Activated naive CD4-positive, alpha-beta T cell (primary cell): ENCODE measurements at places on chromosomes 16 and 17.
A peak's percentile ranks its signal among the peaks of the same experiment; 100 is the strongest.

DNA sequence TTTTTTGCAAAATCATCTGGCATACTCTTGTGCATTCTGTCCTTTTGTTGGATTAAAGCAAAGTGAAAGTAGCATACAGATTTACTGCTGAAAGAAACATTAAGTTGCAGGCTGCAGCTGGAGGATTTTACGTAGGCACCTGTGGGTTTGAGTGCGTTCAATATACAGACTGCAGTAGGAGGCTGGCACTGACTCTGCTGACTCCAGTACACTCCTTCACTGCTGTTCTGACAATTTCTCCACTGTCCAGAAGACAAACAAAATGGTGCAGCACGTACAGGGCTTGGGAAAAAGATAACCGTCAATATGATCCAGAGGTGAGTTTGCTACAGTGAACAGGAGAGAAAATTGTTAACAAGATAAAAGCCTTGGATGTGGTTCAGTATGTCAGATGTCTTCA, 73.3 kb downstream of the TANC2 start:
- DNase-seq: no peak

- DNase-seq: no peak
Measured at GRCh38 chr17:70123193-70123592, 46.1 kb upstream of the KCNJ2 start.

DNA sequence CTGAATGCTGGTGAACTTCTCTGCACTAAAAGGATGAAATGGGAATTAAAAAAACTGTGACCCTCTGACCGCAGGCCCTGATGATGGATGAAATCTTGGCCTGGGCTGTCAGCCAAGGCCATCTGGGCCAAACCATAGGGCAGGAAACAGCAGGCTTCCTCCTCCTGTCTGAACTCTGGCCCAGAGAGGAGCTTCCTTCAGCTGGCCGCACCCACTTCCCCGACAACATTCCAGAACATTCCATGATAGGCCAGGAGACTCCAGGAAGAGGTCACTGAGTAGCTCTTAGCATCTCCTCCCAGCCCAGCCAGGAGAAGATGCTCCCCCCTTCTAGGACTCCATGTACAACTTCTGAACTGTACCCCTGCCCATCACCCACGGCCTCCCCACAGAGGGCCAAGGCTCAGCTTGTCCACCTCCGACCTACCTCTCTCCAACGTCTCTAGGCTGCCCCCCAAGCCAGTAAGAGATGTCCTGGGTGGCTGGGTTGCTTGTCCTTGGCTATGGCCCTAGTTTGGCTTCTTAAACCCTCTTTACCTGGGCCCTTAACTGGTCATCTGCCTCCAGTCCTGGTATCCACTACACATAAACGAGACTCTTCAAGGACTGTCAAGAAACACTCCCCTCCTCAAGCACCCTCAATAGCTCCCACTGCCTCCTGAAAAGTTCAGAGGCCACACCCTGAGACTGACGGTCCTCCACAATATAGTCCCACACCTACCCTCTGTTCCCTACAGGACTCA, 1.7 kb downstream of the RPH3AL start:
- no peak for DNase-seq

- no peak for DNase-seq
Measured at GRCh38 chr16:50038756-50039529, 13.9 kb downstream of the CNEP1R1 start.

DNA sequence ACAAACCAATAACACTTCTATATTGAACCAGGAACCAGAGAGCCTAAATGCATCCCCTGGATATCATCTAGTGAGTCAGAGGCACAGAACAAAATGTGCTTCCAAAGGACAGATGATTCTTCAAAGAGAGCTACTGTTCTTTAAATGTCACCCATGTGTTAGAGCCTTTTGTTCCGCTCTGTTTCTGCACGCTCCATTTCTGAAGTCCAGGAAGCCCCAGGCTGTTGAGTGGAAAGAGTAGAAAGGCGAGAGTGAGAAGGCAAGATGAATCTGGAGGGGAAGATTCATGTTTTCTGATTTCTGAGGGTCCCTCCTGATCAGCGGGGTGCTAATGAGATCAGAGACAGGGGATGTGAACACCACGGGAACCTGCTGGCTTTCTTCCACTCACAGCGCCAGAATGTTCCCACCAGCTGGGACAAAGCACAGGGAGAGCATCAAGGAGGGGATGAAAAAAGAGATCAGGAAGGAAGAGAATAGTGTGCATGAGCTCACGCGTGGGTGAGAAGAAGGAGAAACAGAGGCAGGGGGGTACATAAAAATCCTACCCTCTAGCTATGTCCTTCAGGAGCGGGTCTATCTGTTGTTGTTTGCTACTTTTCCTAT, 559.9 kb upstream of the HSBP1 start:
- no peak for DNase-seq

GRCh38 chr17:48544349-48545021, 424 bp downstream of the HOXB2 start:
- DNase-seq: no peak

GRCh38 chr16:65283181-65283651, 161.4 kb upstream of the CDH11 start:
- DNase-seq: no peak

GRCh38 chr16:69469807-69470561, 45.6 kb downstream of the CYB5B start:
- no peak for DNase-seq

DNA sequence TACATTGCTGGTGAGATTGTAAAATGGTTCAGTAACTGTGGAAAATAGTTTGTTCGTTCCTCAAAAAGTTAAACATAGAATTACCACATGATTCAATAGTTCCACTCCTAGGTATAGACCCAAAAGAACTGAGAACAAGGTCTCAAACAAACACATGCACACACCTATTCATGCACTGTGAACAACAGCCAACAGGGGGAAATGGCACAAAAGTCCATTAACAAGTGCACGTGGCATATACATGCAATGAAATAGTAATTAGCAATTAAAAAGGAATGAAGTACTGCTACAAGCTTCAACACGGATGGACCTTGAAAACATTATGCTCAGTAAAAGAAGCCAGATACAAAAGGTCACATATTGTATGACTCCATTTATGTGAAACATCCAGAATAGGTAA, 23.8 kb downstream of the SDK2 start:
- DNase-seq: no peak

- DNase-seq: no peak
Measured at GRCh38 chr17:5541610-5542202, 42.6 kb downstream of the NLRP1 start.

DNA sequence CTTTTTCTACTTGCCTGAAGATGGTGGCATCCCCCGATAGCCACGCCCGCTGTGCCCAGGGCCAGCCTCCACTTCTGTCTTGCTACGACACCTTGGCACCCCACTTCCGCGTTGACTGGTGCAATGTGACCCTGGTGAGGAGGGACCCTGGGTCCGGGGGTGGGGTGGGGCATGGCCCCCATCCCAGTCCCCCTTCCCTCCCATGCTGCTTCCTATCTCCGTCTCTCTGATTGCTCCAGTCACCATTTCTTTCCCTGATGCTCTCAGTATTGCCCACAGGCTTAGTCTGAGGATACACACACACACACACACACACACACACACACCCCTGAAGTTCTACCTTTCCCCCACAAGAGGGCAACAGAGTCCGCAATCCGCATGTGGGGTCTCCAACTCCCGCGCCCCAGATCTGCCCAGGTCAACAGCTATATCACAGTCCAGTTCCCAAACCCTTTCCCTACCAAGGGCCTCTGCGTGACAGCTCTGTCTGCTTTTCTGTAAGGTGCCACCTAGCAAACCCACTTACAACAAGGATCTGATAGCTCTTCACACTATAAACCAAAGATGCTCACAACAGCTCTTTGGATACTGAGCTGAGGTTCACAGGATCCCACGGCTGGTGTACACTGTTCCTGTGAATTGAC, 3.4 kb downstream of the SGCA start:
- DNase-seq: no peak

DNA sequence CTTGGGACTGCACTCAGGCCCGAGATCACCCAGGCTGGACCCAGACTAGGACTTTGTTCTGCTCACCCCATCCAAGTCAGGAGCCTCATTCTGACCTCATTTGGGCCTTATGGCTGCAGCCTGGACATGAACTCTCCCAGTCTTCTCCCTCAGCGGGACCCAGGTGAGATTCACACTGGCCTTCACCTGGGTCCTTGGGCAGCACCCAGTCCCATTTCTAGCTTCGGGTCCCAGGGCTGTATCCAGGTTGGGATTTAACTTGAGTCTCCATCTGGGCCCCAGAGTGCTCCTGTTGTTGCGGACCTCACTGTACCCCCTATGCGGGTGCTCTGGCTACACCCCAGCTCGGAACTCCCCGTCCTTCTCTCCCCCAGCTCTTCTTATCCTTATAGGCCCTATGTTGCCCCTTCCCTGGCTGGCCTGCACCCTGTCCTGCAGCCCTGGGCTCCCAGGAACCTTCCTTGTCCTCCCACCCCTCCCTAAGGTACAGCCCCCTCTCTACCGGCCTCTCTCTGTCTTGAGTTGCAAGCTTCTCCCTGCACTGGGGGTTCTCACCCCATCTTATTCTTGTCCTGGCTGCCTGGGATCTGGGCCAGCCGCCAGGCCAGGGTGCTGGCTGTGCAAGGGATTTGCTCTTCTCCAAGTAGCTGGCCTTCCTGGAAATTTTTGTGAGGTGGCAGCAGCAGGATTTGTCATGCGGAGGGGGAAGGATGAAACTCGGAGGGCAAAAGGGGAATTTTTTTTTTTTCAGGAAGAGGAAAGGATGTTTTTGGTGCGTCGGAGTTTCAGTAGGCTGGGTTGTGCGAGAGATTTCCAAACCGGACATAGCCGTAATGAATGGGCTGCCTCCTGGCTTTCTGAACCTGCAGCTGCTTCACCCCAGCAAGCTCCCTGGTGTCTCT, 904 bp downstream of the MAP2K3 start:
- DNase-seq: no peak

GRCh38 chr17:2593821-2594721, 617 bp downstream of the PAFAH1B1 start:
- DNase-seq: peak; percentile 72

DNA sequence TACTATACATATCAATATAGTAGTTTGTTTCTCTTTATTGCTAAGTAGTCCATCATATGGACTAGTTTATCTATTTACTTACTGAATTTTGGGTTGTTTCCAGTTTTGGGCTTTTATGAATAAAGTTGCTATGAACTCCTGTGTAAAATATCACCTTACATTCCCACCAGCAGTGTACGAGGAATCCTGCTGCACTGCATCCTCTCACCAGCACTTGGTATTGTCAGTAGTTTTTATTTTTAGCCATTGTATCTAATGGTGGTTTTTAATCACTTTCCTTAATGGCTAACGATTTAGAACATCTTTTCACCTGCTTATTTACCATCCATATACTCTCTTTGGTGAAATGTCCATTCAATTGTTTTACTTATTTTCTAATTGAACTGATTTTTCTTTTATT, 24.0 kb downstream of the CDC27 start:
- DNase-seq: no peak

DNA sequence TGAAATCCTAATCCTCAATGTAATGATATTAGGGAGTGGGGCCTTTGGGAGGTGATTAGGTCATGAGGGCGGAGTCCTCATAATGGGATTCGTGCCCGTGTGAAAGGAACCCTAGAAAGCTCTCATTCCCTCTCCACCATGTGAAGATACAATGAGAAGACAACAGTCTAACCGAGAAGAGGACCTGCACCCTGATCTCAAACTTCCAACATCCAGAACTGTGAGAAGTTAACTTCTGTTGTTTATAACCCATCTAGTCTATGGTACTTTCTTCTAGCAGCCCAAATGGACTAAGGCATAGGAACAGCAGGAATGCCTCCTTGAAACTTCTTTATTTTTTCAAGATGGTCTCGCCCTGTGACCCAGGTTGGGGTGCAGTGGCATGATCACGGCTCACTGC, 24.7 kb downstream of the WSB1 start:
- no peak for DNase-seq

DNA sequence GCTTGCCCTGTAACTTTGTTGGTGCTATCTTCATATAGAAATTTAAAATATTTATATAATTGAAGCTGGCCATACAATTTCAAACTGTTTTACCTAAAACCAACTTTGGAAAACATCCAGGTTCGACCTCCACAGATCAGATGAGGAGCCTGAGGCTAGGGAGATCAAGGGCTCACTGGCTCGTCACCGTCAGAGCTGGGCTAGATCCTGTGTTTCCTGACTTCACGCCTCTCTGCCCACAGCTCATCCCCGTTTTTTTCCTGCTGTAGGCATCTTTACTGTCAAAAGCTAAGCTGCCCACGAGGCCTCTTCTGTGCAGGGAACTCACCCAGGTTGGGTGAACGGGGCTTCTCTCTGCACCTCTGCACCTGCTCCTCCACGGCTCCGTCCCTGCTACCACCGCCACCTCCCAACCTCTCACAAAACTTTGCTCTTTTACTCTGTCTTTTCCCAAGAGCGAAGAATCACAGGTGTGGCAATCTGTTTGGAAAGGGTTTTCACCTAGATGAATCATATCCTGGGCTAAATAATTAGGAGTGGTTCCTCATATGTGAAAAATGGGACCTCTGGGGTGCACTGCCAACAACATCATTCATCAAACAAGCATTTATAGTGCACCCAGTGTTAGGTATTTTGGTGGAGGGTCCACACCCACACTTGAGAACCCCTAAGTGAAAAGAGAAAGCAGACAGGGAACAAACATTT, 24.8 kb upstream of the KDM6B start:
- DNase-seq: no peak

- no peak for DNase-seq
Measured at GRCh38 chr17:81489998-81490992, 22.3 kb downstream of the ACTG1 start.

DNA sequence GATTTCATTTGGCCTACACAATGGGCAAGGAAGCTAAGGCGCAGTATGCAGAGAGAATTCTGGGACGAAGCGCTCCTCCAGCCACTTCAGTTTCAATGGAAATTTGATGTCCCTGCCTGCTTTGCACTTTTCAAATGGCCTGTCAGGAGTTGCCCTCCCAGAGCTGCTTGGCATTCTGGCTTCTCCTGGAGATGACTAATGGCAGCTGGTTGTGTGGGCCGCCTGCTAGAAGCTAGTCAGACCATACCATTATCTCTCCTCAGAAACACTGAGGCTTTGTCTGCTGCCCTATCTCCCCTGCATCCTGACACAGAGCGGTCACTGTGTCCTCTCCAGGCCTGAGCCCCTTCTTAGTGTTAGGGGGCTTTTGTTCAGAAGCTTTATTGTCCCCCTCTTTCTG, 180.1 kb downstream of the SPECC1 start:
- DNase-seq: no peak
